WERI-Rb-1 (cell line): ENCODE measurements at places on chromosomes 13 and 19.

DNA sequence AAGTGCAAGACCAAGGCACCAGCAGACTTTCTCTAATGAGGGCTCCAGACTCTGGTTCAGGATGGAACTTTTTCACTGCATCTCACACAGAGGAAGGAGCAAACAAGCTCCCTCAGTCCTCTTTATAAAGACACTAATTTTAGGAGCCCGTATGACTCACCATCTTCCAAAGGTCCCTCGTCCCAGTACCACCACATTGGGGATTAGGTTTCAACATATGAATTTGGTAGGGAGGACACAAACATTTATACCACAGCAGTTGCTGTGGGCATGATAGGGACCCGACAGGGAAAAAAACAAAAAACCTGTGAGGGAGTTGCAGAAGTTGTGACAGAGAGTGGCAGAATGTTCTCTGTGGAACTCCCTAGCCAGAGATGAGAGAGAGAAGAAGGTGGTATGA is 6.5 kb upstream of the CNMD start:
- DNase-seq: no peak

DNA sequence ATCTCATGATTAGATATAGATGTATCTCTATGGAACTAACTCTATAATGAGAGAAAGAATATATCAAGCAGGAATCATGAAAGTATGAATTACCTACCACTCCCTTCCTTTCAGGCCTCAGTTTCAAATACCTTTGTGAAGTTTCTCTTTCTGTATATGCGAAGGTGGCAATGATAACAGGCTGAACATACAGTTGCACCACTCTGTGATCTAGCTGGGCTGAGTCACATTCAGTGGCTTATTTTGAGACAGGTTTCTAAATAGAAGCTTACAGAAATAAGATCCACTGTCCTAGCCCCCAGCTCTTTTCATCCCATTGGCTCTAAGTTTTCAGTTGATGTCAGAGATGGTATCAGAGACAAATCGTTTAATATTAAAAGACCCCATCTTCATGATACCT is 662.0 kb downstream of the SLITRK1 start:
- no peak for DNase-seq

DNA sequence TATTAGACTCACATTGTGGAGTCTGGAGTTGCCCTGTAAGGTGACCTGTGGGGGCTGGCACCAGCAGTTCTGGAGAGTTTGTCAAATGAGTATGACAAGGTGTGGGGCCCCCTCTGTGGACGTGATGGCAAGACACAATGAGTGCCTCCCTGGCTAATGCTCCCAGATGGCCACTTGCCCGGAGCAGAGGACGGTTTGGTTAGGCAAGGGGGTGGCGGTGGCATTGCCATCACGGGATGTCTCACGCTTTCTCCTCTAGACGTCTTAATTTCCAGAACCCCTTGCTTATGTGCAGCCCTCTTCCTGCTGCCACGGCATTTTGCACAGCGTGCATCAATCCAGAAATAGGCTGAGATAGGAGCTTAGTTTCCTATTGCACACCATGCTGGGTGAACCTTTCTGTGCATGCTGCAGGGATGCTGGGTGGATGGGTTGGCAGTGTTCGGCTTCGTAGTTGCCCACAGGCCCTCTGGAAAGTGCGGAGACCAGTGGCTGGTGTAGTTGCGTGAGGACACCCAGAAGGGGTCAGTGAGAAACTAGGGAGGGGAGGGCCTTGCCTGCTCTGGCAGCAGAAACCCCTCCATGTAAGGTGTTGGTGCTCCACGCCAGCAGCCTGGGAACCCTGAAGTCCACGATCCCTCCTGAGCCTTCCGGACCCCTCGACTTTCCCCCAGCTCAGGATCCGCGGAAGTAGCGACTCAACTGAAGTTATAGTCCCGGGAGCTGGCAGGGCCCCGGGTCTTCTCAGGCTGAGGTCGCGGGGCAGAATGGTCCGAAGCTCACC is 18.1 kb upstream of the LRP3 start:
- DNase-seq: peak; percentile 59

- DNase-seq: no peak
These were observed 572 bp downstream of the UCHL3 start for GRCh38 chr13:75550159-75550567.

GRCh38 chr19:48689449-48689848 is 6.3 kb upstream of the FUT2 start:
- DNase-seq: no peak

- DNase-seq: no peak
These were observed 13.5 kb downstream of the TM9SF2 start for GRCh38 chr13:99514801-99515200.
